ENCODE measurements at places on chromosomes 13 and 19. TPM values are rescaled to one million over a fixed set of nuclear protein-coding genes. Genes with fewer than 3 reads are reported as not detected.
A peak's percentile ranks its signal among the peaks of the same experiment; 100 is the strongest.

- DNase-seq, result peak; percentile 57
Measured at GRCh38 chr19:42199440-42200115, 17.9 kb downstream of the DEDD2 start.

DNA sequence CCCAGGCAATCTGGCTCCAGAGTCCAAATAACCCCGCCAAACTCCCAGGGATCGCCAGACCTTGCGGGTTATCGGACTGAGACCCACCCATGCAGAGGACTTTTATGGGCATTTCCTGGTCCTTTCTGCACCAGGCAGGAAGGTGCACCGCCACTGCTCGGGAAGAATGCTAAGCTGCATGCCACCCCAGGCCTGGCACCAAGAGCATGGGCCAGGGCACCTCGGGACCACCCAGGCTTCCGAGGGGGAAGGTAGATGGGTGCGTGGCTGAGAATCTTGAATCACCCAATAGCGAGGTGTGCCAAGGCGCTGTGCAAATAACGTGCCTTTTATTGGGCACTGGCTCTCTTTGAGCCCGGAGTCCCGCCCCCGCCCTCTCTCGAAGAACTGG lies 422 bp upstream of the ZNF575 start:
- no peak for DNase-seq

DNA sequence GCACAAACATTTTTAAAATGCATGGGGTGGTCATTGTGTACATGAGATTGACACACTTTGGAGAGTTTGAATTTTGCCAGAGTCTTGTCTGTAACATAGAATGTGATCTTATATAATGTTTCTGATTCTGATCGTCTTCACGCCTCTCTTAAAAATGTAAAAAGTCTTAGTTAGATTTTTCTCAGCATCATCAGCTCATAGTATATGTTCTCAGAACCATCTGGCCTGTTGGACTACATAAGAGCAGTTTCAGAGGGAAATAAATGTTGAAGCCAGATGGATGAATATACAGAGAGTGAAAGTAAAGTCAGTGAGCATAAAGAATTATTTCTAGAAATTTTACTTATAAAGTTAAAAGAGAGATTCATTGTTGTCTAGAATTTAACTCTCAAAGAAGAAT lies 789.9 kb upstream of the MIR17HG start:
- DNase-seq, result no peak

GRCh38 chr19:45863840-45864628 lies at the start of gene FOXA3:
Gene FOXA3 (plus strand): TSS chr19:45864326. CDS start chr19:45864457, 131 bp downstream.
- DNase-seq, result peak; percentile 55

DNA sequence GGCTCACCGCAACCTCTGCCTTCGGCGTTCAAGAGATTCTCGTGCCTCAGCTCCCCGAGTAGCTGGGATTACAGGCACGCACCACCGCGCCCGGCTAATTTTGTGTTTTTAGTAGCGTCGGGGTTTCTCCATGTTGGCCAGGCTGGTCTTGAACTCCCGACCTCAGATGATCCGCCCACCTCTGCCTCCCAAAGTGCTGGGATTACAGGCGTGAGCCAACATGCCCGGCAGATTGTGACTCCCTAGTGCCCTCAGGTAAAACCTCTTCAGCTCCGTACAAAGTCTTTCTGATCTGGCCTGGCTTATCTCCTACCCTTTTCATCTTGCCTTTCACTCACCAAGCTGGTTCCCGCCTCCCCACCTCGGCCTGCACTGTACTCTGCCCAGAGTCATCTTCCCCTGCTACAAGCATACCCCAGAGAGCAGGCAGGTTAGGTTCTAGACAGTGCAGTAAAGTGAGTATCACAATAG lies 15.0 kb downstream of the BICRA start:
- no peak for DNase-seq

The CCNA1 gene
- total RNA-seq, result not detected

DNA sequence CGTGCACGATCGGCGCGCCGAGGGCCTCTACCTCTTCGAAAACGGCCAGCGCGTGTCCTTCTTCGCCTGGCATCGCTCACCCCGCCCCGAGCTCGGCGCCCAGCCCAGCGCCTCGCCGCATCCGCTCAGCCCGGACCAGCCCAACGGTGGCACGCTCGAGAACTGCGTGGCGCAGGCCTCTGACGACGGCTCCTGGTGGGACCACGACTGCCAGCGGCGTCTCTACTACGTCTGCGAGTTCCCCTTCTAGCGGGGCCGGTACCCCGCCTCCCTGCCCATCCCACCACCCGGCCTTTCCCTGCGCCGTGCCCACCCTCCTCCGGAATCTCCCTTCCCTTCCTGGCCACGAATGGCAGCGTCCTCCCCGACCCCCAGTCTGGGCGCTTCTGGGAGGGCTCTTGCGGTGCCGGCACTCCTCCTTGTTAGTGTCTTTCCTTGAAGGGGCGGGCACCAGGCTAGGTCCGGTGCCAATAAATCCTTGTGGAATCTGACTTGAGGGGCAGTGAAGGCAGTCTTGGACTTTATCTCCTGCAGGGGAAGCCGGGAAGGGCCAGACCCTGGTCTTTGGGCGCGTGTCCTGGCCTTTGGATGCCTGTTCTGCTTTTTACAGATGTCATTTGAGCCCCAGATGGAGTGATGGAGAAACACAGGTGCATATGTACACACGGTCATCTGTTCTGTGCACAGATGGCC lies 2.2 kb downstream of the CLEC11A start:
- DNase-seq, result no peak

DNA sequence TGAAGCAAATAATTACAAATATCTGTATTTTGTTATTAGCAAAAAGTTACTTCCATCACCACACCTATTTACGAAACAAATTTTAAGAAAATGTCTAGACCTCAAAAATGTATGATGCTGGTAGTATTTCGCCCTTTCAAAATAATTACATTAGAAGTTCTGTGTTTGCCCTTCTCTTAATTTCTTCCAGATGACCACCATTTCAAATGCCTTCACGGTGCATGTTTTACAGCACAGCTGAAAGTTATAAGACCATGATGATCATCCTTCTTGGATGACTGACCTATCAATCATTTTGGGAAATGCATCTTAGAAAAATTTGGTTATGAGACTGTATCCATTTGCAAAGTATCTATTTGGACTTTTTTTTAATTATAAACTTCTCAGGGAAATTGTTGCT lies 390.8 kb downstream of the SLITRK6 start:
- DNase-seq, result no peak

The GRIN3B gene
- not detected for total RNA-seq

- DNase-seq, result no peak
Measured at GRCh38 chr19:29875931-29876330, 64.1 kb downstream of the CCNE1 start.

DNA sequence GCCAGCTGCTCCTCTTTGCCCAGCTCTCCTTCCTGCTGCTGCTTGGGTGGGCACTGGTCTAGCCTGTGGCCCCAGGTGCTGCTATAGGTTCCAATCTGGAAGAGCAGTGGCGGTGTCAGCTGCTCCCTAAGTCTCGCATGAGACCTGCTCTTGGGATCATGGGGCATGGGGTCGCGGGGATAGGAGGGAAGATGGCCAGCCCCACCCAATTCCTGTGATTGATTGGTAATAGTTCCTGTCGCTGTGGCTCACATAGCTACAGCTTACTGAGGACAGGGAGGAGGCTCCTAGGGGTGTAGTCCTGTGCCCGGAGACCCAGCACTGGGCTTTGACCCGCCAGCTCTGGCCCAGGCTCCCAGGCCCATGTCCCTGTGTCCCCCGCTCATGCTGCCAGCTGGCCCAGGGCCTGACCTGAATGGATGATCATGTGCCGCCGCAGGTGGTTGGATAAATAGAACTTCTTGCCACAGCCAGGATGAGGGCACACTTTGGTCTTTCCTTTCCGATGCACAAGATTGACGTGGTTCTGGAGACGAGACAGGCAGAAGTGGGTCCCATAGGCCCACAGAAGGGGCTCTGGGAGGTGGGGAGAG lies 4.5 kb upstream of the ELAVL3 start:
- no peak for DNase-seq

DNA sequence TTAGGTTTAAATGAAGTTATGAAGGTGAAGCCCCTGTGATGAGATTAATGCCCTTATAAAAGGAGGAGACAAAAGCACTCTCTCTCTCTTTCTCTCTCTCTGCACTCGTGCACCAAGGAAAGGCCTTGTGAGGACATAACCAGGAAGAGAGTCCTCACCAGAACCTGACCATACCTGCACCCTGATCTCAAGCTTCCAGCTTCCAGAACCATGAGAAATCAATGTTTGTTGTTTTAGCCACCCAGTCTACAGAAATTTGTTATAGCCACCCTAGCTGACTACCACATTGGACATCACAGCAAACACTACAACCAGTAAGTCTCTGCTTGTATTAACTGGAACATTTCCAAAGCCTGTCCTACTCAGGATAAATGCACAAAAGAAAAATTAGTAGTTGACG lies 34.7 kb upstream of the WDFY2 start:
- no peak for DNase-seq

The COX7A1 gene
- total RNA-seq, result not detected

- DNase-seq, result no peak
Measured at GRCh38 chr13:102983496-102983895, 82.7 kb downstream of the SLC10A2 start.

DNA sequence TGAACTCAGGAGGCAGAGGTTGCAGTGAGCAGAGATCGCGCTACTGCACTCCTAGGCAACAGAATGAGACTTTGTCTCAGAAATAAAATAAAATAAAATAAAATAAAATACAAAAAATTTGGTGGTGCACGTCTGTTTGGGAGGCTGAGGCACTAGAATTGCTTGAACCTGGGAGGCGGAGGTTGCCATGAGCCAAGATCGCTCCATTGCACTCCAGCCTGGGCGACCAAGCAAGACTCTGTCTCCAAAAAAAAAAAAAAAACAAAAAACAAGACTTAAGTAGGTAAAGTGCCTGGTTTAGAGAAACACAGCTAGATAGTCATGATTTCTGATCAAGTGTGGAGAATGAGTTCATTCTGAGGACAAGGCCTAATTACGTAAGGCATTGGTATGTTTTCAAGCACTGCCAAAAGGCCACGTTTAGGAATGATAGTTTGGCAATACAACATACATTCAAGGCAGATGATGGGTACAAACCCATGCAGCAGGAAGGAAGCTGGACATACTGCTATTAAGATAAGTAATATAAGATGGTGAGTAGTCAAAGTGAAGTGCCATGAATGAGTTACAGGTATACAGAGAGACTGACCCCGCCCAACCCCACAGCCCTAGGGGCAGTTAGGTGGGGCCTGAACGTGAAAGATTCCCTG lies 4.8 kb upstream of the UCHL3 start:
- DNase-seq, result no peak

DNA sequence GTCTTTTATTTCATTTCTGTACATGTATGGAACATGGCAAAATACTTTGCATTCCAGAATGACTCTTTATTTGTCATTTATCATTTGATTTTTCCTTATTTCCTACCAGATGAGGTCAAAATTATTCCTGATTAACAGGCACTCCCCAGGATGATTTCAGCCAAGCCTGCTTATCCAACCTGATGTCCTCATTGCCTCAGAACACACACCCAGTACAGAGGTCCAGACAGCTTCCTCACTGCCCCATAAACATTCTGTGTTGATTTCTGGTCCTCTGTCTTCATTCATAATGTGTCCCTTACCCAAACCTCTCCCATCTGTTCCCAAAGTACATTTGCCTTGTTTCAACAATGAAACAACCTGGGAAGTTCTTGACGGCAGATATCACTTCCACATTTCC lies 367.4 kb downstream of the MTUS2 start:
- DNase-seq, result no peak
